ACHN (cell line): ENCODE measurements at places on chromosomes 7 and 10.

GRCh38 chr10:127534496-127534895 is 14.6 kb upstream of the NPS start:
- no peak for DNase-seq

GRCh38 chr10:110901954-110902819 is 16.8 kb downstream of the BBIP1 start:
- peak; percentile 19 for DNase-seq

DNA sequence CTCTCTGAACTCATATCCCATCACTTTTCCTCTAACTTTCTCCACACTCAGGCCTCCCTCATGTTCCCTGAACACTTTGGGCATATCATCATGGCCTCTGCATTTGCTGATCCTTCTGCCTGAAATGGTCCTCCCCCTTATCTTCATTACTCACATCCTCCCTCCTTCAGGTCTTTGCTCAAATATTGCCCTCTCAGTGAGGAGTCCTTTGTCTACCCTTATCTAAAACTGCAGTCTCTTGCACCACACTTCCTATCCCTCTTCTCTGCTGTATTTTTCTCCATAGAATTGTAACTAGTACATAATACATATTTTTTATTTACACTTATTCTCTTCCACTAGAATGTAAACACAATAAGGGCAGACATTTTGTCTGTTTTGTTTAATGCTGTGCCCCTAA is 41.7 kb downstream of the DNAJC1 start:
- no peak for DNase-seq

- no peak for DNase-seq
These were observed 116.4 kb upstream of the NFE2L3 start for GRCh38 chr7:26035552-26035951.

DNA sequence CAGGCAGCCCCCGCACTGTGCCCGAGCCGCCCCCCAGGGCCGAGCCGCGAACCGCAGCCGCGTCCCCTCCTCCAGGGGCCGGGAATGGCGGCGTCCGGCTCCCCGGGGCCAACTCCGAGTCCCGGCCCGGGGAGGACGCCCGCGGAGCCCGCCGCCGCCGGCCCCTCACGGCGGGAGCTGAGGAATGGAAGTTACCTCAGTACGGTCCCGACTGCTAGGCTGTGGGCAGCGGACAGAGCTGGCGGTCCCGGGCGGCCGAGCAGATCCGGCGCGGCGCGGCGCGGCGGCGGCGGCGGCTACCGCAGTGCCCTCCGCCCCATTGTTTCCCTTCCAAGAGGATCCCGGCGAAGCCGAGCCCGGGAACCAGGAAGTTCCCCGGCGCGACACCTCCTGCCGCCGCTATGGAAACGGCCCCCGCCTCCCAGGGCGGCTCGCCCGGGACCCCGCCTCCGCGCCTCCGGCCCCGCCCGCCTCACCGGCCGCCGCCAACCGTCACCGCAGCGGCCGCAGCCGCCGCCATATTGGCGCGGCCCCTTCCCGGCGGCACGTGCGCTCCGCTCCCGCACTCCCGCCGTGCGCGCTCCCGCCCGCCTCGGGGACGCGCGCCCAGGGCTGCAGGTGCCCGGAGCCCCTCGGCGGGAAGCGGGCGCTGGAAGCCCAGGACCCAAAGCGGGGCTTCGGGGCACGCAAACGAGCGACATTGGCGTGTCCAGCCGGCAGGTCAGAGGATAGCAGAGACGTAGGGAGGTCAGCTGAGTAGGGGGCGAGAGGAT is at the start of gene USP6NL:
USP6NL (minus strand) TSS at position 403 of the 773 bp plus-strand sequence. CDS start 14,016 bp downstream, outside the sequence.
- DNase-seq, result peak; percentile 85

GRCh38 chr10:120103738-120104560 is 211.4 kb downstream of the SEC23IP start:
- no peak for DNase-seq

DNA sequence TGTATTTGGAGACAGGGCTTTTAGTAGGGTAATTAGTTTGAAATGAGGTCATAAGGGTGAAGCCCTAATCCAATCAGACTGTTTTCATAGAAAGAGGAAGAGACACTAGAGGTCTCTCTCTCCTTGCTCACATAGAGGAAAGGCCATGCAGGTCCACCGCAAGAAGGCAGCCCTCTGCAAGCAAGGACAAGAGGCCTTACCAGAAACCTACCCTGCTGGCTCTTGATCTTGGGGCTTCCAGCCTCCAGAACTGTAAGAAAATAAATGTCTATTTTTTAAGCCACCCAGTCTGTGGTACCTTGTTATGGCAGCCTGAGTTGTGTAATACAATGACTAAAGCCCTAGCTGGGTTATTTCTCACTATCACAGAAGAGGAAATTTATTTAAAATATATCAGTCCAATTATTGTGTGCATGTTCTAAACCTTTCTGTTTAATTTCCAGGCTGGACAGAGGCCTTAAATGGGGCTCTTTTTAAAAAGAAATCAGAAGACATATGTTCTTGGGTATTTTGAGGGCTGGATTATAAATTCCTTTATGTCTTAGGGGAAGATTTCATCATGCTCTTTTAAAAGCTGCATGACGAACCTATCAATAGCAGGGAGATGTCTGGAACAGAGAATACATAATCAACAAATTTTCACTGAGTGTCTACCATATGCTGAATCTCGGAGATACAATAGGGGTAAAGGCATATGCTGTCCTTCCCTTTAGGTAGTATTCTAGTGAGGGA is 12.9 kb upstream of the TMEM26 start:
- no peak for DNase-seq

- DNase-seq, result no peak
These were observed 248.0 kb upstream of the FZD8 start for GRCh38 chr10:35889971-35890675.

DNA sequence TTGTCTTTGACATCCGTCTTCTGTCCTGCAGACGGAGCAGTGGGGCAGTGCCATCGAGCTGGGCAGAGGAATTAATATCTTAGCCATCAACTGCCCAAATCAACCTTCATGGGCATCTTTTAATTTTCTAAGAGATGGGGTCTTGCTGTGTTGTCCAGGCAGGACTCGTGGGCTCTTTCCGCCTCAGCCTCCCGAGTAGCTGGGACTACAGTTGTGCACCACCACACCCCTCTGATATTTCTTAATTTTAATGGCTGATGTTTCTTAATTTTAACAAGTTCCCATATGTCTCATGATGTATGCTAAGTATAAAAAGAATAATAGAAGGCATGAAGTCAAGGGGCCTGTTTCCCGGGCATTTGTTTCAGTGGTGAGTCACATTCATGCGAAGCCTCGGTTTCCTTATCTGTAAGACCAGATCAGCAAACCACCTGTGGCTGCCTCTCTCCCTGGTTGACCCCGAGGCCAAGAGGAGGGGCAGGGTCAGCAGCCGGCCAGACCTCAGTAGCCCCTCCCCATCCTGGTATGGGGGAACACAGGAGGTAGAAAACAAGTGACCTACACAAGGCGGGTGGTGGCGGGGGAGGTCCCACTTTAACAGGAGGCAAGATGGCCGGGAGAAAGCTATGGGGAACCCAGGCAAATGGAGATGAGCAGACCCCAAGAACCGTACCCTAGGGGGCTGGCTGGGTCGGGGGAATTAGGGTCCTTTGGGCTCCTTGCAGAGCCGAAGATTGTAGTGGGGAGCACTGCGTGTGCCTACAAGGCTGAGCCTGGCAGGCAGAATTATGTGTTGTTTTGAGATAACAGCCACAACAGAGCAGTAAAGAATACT is 85.5 kb downstream of the CUX1 start:
- no peak for DNase-seq

DNA sequence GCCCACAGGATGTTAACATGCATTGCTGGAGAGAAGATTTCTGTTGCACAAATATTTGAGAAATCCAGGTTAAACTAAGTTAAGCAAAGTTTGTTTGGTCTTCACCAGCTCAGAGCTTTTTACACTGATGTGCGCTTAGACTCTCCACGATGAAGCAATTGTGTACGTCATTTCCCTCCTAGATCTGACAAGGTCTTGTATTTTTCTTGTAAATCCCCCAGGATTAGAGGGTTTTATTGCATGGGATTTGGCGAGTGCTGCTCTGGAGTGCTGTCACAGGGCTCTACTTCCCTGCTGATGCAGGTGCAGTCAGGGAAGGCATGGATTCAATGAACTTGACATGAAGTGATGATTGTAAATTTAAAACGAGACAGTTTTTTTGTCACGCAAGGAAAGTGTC is 173.3 kb downstream of the PDE1C start:
- no peak for DNase-seq

DNA sequence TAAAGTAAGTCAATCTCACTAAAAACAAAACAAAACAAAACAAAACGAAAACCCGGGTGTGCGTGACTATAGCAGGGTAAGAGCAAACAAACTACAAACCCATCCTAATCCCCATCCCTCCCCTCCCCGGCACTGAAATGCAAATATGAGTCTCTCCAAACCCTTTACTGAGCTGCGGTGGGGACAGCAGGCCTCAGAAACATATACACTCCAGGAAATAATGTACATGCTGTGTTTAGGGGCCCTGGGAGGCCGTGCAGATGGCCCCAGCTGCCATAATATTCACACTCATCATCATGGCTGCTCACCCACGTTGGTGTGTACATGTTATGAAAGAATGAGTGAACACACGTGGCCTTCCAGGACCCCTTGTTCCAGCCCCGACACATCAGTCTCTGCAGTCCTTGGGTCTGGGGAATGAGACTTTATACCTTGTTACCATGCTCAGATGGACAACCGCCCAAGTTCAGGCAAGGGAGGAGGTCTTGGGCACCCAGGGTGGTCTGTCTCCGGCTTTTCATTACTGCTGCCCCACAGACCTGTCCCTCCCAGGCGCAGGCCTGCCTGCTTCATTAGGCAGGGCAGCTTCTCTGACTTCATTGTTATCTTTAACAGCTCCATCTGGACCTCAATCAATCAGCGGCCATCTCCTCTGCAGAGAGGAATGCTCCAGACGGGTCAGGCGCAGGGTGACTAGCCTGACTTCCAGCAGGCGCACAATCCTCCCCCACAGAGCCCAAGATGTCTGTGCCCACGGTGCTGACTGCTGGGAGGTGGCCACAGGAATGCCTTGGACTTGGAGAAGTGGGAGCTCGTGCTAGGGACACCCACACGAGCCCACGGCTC is 20.6 kb downstream of the HSPA12A start:
- DNase-seq, result peak; percentile 93

DNA sequence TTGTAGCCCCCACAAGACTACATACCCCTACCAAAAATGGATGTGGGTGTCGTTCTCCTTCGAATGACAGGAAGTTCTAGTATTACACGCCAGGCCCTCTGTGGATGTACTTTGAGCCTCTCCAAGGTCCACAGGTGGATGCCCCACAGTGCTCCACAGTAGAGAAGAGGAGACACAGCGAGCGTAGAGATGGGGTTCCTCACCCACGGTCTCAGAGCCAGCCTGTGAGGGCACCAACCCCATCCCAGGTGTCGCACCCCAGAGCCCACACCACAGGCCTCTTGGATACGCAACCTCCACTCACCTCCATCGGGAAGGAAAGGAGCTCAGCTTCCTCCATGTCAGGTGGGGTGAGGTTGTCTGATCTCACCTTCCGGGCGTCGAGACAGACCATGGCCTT is 2.3 kb downstream of the CPA5 start:
- DNase-seq, result no peak

GRCh38 chr7:144547888-144548287 is 144.4 kb upstream of the NOBOX start:
- DNase-seq, result no peak

DNA sequence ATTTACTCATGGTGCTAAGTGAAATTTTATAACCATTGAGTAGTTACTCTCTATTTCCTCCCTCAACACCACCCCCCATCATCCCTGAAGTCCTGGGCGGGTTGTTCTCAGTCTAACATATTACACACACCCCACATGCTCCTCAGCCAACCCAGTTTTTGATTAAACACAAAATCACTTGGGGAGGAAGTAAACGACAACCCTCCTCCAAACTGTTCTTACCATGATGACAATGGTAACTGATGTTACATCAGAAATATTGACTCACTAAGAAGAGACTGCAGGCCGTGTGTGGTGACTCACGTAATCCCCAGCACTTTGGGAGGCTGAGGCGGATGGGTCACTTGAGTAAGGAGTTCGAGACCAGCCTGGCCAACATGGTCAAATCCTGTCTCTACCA is 44.2 kb downstream of the RAB11FIP2 start:
- DNase-seq, result no peak

DNA sequence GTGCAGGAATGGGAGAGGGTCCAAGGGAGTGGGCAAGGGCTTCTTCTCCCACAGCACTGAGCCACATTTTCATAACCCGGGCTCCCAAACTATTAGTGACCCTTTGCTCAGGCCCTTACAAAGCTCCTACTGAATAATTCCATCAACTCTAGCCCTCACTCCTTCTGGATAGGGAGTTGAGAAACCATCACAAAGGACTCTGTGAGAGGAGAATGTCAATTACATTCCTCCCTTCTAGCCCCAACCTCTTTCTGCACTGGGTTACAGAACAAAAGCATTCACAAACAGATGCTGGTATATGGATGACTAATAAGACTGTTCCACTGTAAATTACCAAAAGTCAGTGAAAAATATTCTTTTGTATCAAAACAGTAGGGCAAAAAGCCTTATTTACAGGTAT is 203.7 kb downstream of the SORCS1 start:
- DNase-seq, result no peak

- no peak for DNase-seq
These were observed 217.4 kb downstream of the WDR37 start for GRCh38 chr10:1273372-1274105.

- DNase-seq, result peak; percentile 98
These were observed 4.1 kb downstream of the ACBD7 start for GRCh38 chr10:15084502-15084922.
